ENCODE measurements at places on chromosomes 16 and 17.

- no peak for DNase-seq
Measured at GRCh38 chr17:72381597-72382397, 261.0 kb downstream of the SOX9 start.

- DNase-seq = no peak
Measured at GRCh38 chr17:78242024-78242742, 10.8 kb downstream of the TMEM235 start.

GRCh38 chr16:85436636-85437165 lies 176.4 kb upstream of the GSE1 start:
- no peak for DNase-seq

- DNase-seq = no peak
Measured at GRCh38 chr17:2137342-2138098, 82.6 kb downstream of the HIC1 start.
